HS-27A (cell line): ENCODE measurements at places on chromosomes 13 and 19.

DNA sequence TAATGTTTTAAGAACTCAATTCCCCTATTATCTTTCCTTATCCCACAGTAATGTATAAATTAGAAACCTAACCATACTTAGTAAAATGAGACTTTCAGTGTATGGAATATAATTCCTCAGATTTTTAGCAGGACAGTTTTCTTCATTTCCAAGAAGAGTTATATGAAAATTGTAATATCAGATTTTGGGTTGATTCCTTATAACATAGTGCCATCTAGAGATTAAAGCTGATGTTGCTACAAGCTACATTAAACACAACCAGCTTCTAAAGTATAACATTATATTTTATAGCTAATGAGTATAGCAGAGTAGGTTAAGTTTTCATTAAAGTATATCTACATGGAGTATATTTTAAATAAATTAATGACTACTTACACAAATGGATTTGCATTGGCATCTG, 99.7 kb upstream of the MIR17HG start:
- no peak for DNase-seq

DNA sequence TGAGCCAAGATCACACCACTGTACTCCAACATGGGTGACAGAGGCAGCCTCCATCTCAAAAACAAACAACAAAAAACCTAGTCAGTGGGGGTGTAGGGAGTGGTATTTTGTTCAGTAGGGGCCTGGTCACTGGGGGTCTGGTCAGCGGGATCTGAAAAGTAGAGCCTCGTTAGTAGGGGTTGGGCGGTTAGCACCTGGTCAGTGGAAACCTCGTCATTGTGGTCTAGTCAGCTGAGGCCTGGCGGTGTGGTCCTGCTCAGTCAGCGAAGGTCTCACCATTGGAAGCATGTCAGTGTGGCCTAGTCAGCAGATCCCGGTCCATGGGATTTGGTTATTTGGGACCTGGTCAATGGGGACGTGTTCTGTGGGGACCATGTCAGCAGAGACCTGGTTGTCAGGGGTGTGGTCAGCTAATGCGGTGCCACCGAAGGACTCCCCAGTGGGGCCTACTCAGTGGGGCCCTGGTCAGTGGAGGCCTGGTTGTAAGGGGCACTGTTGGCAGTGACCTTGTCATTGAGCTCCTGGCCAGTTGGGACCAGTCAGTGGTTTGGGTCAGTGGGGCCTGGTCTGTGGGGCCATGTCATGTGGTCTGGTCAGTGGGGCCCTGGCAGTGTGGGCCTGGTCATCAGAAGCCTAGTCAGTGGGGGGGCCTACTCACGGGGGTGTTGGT, 63.0 kb upstream of the TPM4 start:
- DNase-seq: no peak

DNA sequence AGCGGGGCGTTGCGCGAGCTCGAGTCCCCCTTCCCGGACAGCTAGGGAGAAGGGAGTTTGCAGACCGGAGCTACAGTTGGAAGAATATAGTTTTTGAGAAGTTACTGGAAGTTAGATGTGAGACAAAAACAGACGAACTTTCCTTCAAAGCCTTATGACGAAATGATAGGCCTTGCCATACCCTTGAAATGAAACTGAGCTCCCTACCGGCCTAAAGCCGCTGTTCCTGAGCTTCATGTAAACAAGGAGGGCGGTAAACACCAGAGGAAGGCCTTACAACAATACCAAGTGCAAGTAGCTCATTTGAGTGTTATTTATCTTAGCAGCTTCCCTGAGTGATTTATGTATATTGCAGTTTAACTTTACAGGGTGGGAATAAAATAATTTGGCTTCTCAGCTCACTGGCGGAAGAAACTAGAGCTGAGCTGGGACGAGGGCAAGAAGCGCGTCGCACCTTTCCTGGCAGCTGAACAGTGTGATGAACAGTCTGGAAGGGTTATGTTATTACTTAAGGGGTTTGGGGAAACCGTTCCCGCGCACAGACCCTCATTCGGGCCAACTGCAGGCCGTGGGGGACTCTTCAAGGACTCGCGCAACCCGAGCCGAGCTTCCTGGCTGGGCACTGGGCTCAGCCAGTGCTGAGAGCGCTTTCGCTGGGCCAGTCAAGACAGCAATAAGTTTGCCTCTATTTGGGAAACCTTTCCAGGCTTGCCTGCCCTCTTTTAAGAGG, 111.2 kb downstream of the KCNRG start:
- no peak for DNase-seq

- DNase-seq: no peak
Measured at GRCh38 chr13:98489446-98490194, 87.3 kb downstream of the STK24 start.

DNA sequence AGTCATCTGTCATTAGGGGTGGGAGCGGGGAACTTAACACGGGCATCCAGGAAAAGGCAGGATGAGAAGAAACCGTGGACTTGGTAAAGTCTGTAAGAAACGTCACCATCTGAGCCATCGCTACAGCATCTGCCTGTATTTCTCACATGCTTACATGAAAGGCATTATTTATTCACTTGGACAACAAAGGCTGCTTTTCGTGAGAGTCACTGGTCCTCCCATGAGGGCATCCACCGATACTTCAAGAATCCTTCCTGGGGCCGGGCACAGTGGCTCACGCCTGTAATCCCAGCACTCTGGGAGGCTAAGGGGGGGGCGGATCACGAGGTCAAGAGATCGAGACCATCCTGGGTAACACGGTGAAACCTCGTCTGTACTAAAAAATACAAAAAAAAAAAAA, 16.1 kb downstream of the ZNF446 start:
- no peak for DNase-seq

GRCh38 chr13:41460930-41461329, 3.6 kb downstream of the RGCC start:
- no peak for DNase-seq

- DNase-seq: no peak
Measured at GRCh38 chr19:49767381-49767780, 580 bp downstream of the AP2A1 start.

GRCh38 chr19:52212572-52213255, 22.9 kb downstream of the PPP2R1A start:
- no peak for DNase-seq

GRCh38 chr19:18507727-18508440, 14.0 kb downstream of the ELL start:
- no peak for DNase-seq

DNA sequence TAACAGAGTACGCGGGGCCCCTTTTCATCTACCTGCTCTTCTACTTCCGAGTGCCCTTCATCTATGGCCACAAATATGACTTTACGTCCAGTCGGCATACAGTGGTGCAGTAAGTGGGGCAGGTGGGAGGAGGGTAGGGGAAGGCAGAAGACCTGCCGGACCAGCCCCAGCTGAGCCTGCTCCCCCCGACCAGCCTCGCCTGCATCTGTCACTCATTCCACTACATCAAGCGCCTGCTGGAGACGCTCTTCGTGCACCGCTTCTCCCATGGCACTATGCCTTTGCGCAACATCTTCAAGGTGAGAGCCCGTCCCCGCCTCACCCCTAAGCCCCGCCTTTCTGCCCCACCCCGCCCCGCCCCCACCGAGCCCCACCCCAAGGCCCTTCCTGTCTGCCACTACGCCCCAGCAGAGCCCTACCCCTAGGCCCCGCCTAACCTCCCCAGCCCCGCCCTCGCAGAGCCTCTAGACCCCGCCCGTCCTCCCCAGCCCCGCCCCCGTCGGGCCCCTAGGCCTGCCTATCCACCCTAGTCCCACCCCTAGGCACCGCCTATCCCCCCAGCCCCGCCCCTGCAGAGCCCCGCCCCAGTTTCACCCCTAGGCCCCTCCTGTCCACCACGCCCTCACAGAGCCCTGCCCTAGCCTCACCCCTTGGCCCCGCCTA, 7.7 kb downstream of the NDUFB7 start:
- no peak for DNase-seq

DNA sequence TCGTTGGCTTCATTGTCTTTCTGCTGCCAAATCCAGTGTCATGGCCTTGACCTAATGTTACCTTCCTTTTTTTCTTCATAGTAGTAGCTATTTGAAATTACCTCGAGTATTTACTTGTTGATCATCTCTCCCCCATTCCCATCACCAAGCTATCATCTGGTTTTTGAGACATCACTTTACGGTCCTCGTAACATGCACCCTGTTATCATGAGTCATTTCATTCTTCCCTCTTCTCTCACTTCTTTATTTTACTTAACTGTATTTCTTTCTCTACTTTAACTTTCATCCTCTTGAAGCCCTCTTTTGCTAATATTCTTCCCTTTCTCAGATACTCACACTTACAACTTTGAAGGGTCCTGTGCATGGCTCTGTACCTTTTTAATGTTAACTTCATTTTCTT, 31.8 kb downstream of the TPP2 start:
- DNase-seq: no peak

- no peak for DNase-seq
Measured at GRCh38 chr13:78033509-78033908, 114.9 kb upstream of the EDNRB start.

GRCh38 chr19:50796128-50796633, 6.0 kb downstream of the ACP4 start:
- DNase-seq: no peak

- no peak for DNase-seq
Measured at GRCh38 chr19:13092606-13093235, 9.9 kb downstream of the LYL1 start.

DNA sequence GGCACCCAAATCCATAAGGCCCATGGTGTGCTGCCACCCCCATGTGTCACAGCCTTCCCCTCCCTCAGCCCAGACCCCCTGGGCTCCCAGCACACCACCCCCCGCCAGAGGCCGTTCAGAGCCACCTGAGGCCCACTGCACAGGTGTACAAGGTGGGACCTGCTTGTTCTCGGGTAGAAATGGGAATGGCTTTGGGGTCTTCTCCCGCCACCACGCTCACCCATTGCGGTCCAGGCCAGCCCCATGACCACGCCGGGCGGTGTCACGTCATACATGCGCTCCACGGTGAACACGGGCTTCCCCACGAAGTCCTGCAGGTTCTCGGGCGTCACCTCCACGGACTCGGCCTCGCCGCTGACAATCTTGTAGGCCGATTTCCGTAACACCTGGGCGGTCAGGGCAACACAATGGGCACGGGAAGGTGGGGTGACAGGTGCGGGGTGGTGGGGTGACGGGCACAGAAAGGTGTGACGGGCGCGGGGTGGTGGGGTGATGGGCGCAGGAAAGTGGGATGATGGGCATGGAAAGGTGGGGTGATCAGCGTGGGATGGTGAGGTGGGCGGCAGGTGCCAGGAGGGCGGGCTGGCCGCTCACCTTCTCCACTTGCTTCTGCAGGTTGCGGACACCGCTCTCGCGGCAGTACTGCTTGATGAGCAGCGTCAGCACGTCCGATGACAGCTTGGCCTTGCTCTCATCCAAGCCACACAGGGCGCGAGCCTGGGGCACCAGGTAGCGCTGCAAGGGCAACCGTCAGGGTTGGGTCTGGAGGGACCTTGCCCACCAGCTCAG, 4.3 kb downstream of the RPL36 start:
- no peak for DNase-seq

DNA sequence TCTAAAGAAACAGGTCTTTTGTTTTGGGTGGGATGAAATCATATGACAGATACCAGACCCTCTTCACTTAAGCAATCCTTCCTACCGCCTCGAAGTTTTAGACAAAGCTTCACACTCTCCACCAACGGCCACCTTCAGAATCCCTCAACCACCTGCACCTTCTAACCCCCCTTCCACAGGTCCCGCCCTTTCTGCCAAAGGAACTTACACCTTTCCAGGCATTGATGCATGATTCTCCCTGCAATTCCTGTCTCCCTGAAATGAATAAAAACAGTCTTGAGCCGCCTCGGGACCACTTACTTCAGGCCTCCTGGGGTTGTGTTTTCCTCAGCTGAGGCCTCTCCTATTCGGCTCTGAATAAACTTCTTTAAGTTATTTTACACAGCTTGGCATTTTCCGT, 859 bp downstream of the ZNF433 start:
- no peak for DNase-seq

DNA sequence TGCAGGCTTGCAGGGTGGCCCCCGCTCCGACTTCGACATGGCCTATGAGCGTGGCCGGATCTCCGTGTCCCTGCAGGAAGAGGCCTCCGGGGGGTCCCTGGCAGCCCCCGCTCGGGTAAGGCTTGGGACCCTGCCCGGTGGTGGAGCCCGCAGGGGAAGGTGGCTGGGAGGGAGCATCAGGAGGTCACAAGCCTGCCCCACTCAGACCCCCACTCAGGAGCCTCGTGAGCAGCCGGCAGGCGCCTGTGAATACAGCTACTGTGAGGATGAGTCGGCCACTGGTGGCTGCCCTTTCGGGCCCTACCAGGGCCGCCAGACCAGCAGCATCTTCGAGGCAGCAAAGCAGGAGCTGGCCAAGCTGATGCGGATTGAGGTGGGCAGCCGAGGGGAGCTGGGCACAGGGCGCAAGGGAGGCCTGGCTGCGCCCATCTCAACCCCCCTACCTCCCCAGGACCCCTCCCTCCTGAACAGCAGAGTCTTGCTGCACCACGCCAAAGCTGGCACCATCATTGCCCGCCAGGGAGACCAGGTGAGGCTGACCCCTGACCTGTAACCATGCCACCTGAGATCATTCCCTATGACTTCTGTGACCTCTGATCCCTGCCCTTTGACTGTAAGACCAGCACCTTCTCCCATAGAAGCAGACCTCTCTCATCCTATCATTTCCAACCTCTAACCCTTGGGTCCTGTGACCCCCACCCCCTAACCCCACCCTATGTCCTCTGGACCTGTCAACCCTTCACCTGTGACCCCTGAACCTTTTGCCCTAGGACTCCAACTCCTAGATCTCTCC, 7.2 kb downstream of the PNPLA6 start:
- DNase-seq: no peak

- DNase-seq: no peak
Measured at GRCh38 chr13:59211606-59212005, 952.1 kb downstream of the DIAPH3 start.

- no peak for DNase-seq
Measured at GRCh38 chr13:90171649-90172048, 1175.8 kb upstream of the MIR17HG start.

DNA sequence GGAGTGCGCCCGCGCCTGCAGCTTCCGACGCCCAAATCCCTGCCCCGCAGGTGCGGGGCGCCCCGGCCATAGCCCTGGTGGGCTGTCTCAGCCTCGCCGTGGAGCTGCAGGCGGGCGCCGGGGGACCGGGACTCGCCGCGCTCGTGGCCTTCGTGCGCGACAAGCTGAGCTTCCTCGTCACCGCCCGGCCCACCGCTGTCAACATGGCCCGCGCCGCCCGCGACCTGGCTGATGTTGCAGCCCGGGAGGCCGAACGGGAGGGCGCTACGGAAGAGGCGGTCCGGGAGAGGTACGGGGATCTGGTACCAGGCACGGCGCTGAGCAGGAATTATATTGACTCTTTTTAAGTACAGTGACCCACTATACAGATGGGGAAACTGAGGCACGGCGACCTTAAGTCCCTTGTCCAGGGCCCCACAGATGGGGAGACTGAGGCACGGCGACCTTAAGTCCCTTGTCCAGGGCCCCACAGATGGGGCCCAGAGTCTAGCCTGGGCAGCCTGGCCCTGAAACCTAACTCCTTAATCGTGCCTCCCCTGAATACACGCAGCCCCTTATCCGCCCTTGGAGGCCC, 586 bp downstream of the MRI1 start:
- no peak for DNase-seq

DNA sequence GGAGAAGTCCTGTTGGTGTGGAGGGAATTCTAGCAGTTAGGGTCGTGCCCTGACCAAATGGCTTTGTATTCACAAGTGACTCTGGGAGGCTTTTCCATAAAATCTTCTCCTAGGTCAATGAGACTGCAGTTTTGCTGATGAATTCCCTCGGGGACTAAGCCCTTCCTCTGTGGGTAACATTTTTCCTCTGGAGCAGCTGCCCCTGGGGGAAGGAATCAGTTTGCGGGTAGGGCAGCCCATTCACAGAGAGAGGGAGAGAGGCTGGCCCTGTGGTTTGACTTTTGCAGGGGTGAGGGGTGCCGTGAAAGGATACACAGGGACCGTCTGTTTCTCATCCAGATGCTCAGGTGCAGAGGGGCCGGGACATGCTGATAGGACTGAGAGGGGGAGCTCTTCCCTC, 67.3 kb downstream of the ERICH6B start:
- DNase-seq: no peak
